ENCODE measurements at places on chromosomes 2 and 18. TPM values are rescaled to one million over a fixed set of nuclear protein-coding genes. Genes with fewer than 3 reads are reported as not detected.

The SP5 gene
- total RNA-seq: not detected

The ALPI gene
- total RNA-seq: not detected

The EML6 gene
- 1.7 TPM for total RNA-seq

The ZEB2 gene
- 39.9 TPM for total RNA-seq

The FAM124B gene
- not detected for total RNA-seq

The DLX2 gene
- total RNA-seq: 1.9 TPM

The PARD6G gene
- 8.2 TPM for total RNA-seq

The DUSP19 gene
- total RNA-seq: 1.0 TPM

The AQP12A gene
- not detected for total RNA-seq

The FOXD4L1 gene
- total RNA-seq: 0.63 TPM

The CERKL gene
- total RNA-seq: 0.23 TPM

The STON1 gene
- 0.42 TPM for total RNA-seq

The CAPN10 gene
- total RNA-seq: 27.6 TPM

The GPR75 gene
- 4.0 TPM for total RNA-seq

The CIB4 gene
- total RNA-seq: not detected

The GALNT3 gene
- total RNA-seq: 20.2 TPM

The EDAR gene
- total RNA-seq: 0.37 TPM
